Colonic mucosa (tissue), 4 donors: ENCODE measurements at places on chromosomes 2 and 18. TPM values are rescaled to one million over a fixed set of nuclear protein-coding genes. Genes with fewer than 3 reads are reported as not detected.
A peak's percentile ranks its signal among the peaks of the same experiment; 100 is the strongest.

Gene EPAS1
- 140 TPM for total RNA-seq

Gene ANKRD30BL
- not detected for total RNA-seq

Gene IL1RN
- 6.0 TPM for total RNA-seq

Gene LAMA1
- total RNA-seq: 7.7 TPM

Gene ANO7
- total RNA-seq: 55.0 TPM

Gene LYPD6
- total RNA-seq: 8.4 TPM

Gene EMILIN1
- total RNA-seq: 20.2 TPM

Gene ST6GAL2
- total RNA-seq: 1.7 TPM

Gene GMCL1
- 20.4 TPM for total RNA-seq

Gene LRRC30
- total RNA-seq: not detected

Gene PCARE
- total RNA-seq: not detected

DNA sequence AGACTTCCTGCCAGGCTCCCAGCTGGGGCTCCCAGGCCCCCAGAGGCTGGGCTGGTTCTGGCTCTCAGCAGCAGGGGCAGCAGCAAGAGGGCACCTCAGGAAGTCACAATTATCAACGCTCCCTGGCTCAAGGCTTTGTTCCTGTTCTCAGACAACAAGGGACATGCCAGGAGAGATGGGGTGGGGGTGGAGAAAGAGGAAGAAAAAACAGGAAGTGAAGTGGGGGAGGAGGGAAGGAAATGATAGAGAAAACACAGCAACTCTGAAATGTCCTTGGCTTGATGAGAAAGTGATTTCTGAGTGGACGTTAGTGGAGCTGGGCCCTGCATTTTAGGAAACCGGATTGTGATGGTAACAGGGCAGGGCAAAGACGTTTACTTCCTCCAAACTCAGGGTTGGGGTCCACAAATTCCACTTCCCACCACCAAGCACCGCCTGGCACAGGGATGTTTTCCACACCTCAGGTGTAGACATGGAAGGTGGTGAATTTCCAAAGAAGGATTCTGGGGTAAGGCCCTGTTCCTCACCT, 40.4 kb downstream of the CYRIA start:
- no peak for DNase-seq

GRCh38 chr2:29072971-29073725, 1.2 kb downstream of the PCARE start:
- no peak for DNase-seq

DNA sequence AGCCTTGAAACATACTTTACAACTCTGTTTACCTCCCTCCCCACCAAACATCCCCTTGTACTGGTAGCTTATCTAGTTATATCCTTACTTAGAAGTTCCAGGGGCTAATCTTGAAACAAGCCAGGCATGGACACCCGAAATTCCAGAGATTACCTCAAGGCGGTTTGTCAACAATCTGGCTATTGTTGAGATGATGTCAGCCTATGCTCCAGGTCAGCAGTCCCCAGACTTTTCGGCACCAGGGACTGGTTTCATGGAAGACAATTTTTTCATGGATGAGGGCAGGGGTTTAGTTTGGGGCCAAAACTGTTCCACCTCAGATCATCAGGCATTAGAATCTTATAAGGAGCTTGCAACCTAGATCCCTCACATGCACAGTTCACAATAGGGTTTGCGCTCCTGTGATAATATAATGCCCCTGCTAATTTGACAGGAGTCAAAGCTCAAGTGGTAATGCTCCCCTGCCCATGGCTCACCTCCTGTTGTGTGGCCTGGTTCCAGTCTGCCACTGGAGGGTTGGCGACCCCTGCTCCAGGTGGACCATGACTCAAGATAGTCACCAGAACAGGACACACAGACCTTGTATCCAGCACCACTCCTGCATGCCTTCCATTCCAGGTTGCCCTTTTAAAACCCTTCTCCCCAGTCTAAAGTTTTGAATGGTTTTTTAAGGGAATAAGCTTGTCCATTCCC, 171.2 kb downstream of the SPAG16 start:
- no peak for DNase-seq

DNA sequence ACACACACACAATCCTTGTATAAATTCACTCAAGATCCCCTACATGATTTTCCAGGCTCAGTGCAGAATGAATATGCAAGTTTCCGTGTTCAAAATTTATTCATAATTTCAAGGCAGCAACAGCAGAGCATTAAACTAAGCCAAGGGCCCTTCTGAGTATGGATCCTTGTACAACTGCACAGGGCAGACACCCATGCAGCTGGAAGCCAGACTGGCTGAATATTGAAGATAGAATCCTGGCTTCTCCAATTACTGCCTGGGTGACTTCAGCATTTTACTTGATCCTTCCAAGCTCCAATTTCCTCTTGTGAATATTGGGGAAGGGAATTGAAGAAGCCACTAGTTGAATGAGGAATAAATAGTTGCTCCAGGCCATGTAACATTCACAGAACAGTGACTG, 267.9 kb upstream of the REG3G start:
- no peak for DNase-seq

GRCh38 chr2:42788882-42789281, 3.5 kb downstream of the HAAO start:
- DNase-seq: no peak

- DNase-seq: no peak
These were observed 64.2 kb downstream of the VRK2 start for GRCh38 chr2:58110765-58111164.

- no peak for DNase-seq
These were observed 68.8 kb downstream of the MAPRE2 start for GRCh38 chr18:35110059-35110458.

DNA sequence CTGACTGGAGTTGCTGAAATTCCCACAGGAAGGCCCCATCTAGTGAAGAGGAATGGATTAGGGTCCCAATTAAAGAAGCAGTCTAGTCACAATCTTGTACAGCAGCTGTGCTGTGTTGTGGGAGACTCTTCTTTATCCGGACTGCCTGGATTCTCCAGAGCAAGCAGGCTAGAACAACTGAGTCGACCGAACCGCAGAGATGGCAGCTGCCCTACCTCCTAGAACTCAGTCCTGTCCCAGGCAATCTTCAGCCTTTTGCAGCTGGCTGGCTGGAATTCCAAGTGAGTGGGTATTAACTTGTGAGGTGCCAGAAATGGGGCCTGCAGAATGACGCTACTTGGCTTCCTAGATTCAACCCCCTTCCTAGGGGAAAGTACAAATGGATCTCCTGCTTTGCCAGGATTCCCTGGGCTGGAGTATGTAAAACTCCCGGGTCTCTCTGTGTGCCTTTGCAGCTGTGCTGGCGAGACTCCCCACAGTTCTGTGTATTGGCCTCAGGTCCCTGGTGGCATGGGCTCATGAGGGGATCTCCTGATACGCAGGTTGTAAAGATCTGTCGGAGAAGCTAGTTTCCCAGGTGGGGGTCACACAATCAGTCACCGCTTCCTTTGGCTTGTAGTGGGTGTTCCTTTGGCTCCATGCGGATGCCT, 1952.6 kb upstream of the LRRTM1 start:
- DNase-seq: no peak

DNA sequence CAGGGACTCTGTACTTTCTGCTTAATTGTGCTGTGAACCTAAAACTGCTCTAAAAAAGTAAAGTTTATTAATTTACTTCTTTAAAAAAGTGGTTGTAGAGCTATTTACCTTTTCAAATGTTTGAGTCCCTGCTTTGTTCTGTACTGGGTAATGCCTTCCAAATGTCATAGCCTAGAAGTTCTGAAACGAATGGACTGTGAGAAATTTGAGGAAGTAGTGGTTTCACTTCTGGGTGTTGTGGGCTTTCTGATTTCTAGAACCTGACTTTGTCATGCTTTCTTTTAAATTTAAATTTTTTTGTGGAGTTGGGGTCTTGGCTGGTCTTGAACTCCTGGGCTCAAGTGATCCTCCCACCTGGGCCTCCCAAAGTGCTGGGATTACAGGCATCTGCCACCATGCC, 44.6 kb downstream of the SMAD4 start:
- DNase-seq: no peak

DNA sequence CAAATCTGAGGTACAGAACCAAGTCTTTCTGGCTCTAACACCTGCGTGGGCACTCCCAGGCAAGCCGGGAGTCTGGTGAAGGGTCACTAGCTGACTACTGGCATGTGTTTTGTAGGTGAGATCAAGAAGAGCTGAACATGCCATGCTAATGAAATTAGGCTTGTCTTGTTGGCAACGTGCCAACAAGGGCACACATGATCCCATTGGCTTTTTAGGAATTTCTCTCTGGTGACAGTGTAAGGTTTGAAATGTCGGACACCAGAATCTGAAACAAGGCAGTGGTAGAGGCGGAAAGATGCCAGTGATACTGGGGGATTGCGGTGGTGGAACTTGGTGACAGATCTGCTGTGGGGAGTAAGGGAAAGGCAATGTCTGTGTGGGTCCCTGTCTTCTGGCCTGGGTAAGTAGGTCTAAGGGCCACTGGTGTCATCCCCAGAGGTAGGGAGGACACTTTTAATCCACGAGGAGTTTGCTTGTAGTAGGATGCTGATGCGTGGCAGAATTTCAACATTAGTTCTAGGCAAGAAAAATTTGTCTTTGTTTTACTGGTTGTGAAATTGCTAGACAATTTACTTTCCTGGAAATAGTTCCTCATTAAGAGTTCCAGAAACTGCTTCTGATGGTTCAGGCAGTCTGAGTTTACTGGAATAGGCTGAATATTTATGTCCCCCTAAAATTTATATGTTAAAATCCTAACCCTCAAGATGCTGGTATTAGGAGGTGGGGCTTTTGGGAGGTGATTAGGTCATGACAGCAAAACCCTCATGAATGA, 52.6 kb upstream of the ACMSD start:
- DNase-seq: no peak

DNA sequence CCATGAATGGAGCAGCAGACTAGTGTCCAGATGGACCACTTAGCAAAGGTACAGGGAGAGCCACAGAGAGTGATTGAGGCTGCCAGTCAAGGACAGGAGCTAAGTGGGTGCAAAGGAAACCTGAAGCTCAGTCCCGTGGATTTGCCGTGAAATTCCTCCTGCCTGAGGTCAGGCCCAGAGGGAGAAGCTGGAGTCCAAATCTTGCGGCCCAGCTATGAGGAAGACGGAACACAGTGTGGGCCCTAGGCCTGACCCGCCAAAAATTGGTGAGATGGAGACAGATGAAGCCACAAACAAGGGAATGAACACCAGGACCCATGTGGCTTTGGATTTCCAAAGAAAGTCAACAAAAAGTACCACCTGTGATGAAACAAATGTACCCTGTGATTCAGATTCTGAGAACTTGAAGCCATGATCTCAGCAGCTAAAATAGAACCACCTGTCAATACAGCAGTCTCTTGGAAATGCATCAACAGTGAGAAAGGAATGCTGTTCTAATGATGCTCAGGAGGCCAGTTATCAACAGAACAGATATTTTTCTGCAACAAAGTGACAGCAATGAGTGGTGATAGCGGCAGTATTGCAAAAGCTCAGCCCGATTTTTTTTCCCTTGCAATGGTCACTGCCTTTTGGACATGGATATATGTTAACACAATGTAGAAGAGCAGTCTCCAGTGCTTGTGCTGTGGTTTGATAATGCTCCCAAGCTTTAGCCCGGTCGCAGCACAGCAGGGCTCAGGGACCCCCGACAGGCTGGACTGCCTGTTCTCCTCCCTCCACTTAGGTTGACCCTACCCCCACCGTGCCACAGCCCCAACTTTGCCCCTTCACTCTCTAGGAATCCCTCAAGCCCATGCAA, 10.7 kb downstream of the COL6A3 start:
- no peak for DNase-seq

DNA sequence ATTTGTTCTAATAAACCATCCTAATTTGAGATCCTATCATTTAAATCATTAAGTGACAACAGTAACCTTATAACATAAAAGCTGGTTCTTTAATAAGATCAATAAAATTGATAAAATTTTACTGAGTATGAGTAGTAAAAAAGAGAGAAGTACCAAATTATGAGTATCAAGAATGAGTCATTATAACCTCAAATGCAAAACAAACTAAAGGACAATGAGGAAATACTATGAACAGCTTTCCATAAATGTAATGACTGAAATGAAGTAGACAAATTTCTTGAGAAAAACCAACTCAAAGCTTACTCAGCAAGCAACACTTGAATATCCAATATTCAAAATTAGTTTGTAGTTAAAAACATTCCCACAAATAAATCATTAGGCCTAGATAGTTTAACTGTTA, 433.0 kb downstream of the ZEB2 start:
- DNase-seq: no peak

- no peak for DNase-seq
These were observed 14.7 kb downstream of the ERLEC1 start for GRCh38 chr2:53801547-53801946.

GRCh38 chr2:46978723-46979122, 63.1 kb upstream of the MCFD2 start:
- DNase-seq: no peak

DNA sequence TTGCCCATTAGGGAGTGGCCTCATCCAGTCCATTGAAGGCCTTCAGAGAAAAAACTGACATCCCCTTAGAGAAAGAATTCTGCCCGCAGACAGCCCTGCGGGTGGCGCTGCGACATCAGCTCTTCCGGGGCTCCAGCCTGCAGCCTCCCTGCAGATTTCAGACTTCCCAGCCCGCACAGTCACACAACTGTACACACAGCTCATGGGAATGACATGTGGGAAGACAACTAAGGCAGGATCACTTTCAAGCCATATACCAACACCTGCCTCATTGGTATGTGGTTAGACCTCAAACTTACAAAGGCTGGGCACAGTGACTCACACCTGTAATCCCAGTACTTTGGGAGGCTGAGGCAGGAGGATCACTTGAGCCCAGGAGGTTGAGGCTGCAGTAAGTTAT, 24.8 kb upstream of the TUBB6 start:
- no peak for DNase-seq

- DNase-seq: peak; percentile 45
These were observed 452 bp downstream of the RAPH1 start for GRCh38 chr2:203534621-203535077.

- DNase-seq: no peak
These were observed 129.4 kb upstream of the MAPRE2 start for GRCh38 chr18:34911661-34912384.

DNA sequence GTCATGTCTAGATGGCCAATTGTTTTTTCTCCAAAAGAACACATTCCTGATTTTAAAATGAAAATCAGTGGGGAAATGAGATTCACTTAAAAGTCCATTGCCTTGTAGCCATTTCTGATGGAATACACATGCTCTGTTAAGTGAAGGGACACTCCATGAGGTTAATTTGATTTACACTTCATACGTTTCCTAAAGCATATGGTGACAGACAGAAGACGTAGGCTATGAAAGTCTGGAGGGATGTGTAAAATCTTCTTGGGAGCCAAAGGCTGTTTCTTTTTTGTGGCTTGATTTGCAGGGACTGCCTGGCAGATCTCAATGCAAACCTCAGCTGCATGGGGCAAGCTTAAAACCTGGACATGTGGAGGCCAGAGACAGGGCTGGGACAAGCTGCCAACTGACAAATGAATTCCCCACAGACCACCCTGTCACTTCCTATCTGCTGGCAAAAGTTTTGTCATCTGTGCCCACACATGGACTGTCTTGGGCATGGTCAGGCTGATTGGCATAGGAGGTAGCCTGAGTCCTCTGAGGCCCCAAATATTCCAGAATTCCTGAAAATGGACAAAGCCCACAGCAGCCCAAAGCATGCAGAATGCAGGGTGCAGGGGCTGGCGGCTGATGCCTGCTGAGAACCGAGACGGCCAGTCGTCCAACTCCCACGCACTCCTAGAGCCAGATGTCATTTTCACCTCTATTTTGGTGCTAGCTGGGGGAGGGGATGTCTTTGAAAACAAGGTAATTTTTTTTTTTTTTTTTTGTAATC, 73.9 kb downstream of the SDC1 start:
- no peak for DNase-seq
